ENCODE measurements at places on chromosomes 6 and 20.
A peak's percentile ranks its signal among the peaks of the same experiment; 100 is the strongest.

GRCh38 chr6:39800034-39801032, 8.2 kb downstream of the DAAM2 start:
- no peak for DNase-seq

DNA sequence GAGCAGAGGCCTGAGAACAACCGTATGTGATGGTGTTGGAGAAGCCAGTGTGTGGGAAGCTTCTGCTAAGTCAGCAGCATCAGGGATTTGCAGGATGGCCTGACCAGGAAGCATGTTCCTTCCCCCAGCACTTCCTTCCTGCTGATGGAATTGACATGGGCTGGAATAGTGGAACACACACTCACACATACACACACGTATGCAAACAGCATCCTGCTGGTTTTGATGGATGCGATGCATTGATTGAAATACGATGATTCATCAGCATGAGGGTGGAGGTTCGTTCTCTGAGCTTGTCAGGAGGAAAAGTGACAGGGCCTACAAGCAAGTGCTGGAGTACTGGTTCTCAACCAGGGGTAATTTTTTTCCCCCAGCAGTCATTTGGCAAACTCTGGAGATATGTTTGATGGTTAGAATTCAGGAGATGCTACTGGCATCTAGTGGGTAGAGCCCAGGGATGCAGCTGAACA, 229.1 kb downstream of the NFATC2 start:
- DNase-seq: no peak

GRCh38 chr6:30778001-30778635, 33.8 kb upstream of the IER3 start:
- no peak for DNase-seq

- DNase-seq: no peak
These were observed 106.0 kb downstream of the SAMD5 start for GRCh38 chr6:147614501-147614900.

DNA sequence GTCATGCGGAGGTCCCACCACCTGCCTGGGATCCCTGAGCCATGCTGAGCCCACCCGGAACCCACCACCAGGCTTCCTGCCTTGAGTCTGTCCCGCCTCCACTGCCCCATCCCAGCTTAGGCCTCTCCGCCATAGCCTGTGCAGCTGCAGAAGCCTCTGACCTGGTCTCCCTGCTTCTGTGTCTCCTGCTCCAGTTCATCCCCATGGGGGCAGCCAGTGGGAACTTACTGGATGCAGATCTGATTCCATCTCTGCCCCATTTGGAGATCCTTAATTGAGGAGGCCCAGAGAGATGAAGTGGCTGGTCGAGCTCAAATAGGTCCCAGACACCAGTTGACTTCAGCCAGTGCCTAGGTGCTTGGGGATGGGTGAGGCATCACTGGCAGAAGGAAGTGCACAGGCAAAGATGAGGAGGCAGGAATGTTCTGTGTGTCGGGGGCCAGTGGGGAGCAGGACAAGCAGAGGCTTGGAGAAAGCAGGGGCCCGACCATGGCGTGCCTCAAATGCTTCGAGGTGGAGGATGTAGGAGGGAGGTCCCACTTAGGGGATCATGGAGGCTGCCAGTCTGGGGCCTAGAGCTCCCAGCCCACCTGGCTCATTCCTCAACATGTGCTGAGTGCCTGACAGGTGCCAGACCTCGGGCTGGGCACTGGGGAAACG, 112.8 kb downstream of the TOX2 start:
- no peak for DNase-seq

DNA sequence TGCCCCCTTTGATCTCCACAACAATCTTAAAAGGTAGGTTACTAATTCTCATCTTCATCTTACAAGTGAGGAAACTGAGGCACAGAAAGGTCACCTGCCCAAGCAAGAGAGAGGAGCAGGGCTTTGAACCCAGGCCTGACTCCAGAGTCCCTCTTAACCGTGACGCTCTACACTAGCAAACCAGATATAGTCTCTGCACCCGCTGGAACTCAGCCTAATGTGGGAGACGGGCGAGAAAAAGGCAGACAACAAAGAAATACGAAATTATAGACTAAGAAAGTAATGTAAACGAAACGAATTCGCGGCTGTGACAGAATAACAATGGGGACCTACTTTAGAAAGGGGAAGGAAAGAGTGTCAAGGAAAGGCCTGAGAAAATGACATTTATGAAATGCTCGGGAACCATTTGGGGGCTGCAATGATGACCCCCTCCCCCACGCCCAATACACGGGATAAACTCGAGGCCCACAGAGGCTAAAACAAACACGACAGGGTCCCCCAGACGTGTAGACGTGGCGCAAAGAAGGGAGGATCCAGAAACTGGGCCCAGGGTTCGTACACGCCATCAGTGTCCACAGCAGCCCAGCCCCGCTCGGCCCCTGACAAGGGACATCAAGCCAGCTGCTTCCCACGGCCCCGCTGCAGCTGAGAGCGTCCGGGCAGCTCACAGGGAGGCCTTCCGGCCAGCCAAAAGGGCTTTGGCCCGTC, 637 bp downstream of the TRPC4AP start:
- peak; percentile 23 for DNase-seq

- DNase-seq: no peak
These were observed 30.0 kb downstream of the TFAP2A start for GRCh38 chr6:10384610-10385523.

GRCh38 chr6:137882225-137882961, 15.3 kb downstream of the TNFAIP3 start:
- DNase-seq: no peak

GRCh38 chr6:15501826-15502445, 160.9 kb downstream of the DTNBP1 start:
- DNase-seq: no peak

- no peak for DNase-seq
These were observed 34.7 kb downstream of the SLC2A4RG start for GRCh38 chr20:63774306-63774705.

GRCh38 chr6:85278466-85279035, 171.3 kb upstream of the NT5E start:
- DNase-seq: no peak

DNA sequence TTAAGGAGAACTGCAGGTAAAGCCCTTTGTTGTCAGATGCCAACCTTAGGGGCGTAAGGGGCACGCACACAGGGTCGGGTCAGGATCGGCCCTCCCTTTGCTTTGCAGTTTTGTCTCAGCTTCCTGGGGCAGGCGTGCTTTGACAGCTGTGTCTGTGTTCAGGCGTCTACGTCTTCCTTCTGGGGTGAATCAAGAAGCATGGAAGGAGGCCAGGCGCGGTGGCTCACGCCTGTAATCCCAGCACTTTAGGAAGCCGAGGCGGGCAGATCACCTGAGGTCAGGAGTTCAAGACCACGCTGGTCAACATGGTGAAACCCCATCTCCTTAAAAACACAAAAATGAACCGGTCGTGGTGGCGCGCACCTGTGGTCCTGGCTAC, 1.3 kb downstream of the ZGPAT start:
- no peak for DNase-seq

- no peak for DNase-seq
These were observed 1.6 kb upstream of the SLC35B2 start for GRCh38 chr6:44258921-44259320.

- DNase-seq: no peak
These were observed 18.7 kb downstream of the BPHL start for GRCh38 chr6:3137057-3137777.

- no peak for DNase-seq
These were observed 2.2 kb downstream of the CCN2 start for GRCh38 chr6:131948692-131949619.

DNA sequence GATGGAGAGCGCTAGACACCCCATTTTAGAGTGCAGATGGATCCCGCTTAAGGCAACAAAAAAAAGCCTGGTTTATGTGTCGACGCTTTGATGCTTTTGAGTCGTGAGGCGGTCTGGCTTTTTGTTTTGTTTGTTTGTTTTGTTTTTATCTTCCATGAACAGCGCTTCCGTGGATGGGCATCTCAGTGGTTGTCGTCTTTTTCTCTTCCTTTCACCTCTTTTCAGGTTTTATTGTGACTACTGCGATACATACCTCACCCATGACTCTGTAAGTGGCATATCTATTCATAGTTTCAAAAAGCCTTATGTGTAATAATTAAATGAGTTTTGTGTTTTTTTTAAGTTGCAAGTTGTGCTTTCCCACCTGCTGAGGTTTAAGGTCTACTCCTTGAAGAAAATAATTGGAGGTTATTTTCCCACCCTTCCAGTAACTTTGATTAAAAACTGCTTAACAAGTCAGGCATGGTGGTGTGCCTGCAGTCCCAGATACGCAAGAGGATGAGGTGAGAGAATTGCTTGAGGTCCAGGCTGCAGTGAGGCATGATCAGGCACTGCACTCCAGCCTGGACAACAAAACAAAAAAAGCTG, 476 bp downstream of the SNRPC start:
- DNase-seq: no peak

GRCh38 chr20:47784599-47785310, 526 bp downstream of the SULF2 start:
- peak; percentile 63 for DNase-seq

DNA sequence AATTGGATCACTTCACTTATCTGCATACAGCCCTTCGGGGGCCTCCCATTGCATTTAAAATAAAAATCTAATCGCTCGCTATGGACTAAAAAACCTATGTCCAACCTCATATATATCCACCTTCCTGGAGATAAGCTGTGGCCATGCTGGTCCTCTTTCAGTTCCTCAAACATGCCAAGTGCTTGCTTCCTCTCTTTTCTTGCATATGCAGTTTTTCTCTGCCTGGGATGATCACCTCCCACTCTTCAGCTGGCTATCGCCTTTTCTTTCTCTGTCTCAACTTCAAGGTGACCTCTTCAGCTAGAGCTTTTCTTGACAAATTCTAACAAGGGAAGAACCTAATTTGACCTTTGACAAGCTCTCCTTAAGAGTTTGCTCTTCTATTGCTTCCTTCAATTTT, 5.6 kb upstream of the TFB1M start:
- DNase-seq: no peak

DNA sequence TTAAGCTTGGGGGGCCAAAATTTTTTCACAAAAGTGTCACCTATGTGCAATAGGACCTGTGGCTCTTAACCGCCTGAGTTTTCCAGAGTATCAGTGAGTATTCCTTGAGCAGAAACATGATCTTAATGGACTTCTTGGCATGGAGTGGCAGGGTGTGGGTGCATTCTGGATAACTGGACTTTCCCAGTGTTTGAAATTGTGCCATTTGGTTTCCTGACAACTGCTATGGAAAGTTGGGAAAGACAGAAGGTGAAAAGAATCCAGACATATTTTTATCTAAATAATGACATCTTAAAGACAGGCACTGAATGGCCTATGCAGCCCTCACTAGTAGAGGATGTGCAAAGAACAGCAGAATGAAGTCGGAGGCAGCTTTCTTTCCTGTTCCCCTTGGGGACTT, 34.3 kb upstream of the ADTRP start:
- DNase-seq: no peak

- no peak for DNase-seq
These were observed 46.6 kb downstream of the TPBG start for GRCh38 chr6:82410151-82410648.

- DNase-seq: no peak
These were observed 107.6 kb downstream of the SLC24A3 start for GRCh38 chr20:19320005-19320404.

DNA sequence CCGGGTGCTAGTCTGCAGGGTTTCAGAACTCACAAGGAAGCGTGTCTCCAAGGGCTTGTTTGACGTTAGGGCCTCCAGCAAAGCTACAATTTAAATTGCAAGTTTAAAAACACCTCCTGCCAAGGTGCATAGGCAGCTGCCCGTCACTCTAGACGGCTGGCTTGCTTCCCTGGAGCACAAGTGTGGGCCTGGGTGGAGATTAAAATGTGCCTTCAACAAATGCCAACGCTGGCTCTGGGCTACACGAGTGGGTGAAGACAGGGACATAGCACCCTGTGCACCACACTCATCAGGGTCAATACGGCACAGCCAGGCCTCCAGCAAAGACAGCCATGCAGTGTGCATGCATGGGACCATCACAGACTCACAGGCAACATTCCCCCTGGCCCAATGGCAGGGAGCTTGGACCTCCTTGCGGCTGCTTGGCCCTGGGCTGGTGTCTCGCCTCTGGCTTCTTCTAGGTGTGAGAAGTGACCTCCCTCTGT, 48.4 kb upstream of the FRMD1 start:
- no peak for DNase-seq

GRCh38 chr20:29079769-29080690, 2177.4 kb upstream of the DEFB115 start:
- DNase-seq: no peak

DNA sequence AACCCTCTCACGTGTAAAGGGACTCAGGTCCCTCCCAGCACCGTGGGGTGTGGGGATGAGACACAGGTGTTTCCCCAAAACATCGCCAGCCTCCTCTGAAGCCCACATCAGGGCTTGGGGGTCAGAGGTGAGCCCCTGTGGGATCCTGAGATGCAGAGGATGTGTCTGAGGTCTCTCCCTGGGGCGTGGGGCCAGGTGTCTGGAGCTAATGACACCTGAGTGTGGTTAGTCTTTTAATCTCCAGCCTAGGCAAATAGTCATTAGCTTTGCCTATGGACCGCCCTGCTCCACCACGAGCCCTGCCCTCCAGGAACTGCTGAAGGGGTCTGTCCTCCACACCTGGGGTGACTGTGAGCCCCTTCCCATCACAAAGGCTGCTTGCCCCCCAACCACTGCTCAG, 1.7 kb downstream of the SRMS start:
- no peak for DNase-seq

DNA sequence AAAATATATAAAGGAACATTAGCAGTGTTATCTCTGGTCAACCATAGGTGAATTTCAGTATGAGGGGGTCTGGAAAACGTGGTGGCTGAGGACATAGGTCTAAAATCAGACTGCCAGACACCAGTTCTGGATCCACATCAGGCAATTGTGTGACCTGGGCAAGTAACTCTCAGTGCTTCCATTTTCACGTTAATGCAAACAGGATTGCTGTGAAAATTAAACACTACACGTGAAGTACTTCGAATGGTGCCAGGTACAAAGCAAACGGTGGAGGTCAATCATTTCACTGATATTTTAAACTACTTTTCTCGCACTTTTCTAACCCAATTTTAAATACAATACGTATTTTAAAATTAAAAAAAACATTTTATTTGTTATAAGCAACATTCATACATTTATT, 315.7 kb downstream of the TRDN start:
- peak; percentile 16 for DNase-seq

DNA sequence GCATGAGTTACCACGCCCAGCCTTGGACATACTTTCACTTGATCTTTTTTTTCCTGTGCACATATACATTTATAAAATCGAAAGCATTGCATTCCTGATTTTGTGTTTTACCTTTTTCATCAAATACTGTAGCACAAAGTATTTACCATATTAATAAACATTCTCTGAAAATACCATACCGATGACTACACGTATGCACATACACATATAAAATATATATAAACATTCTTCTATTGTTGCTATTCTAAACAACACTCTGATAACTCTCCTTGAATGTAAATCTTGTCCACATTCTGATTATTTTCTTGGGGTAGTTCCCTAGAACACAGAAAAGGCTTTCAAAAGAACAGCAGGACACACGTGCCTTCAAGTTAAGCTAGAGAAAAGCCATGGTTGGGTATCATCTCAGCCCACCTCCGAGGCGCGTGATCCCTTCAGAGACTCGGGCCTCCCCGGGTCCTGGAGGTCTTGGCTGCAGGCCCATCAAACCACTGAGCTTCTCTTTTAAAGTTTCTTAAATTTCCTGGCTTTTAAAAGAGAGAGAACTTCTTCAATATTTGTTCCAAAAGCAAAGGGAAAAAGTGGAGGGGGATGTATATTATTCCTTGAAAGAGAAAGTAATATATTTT, 198.1 kb downstream of the MYLK4 start:
- DNase-seq: no peak

GRCh38 chr6:137339929-137340559, 120.9 kb upstream of the IFNGR1 start:
- DNase-seq: no peak
